AML-193 (cell line): ENCODE measurements at places on chromosomes 2 and 18.
A peak's percentile ranks its signal among the peaks of the same experiment; 100 is the strongest.

GRCh38 chr2:3264010-3264744, 113.4 kb downstream of the EIPR1 start:
- peak; percentile 21 for DNase-seq

- DNase-seq, result no peak
These were observed 1.2 kb upstream of the TRAPPC8 start for GRCh38 chr18:31943878-31944816.

DNA sequence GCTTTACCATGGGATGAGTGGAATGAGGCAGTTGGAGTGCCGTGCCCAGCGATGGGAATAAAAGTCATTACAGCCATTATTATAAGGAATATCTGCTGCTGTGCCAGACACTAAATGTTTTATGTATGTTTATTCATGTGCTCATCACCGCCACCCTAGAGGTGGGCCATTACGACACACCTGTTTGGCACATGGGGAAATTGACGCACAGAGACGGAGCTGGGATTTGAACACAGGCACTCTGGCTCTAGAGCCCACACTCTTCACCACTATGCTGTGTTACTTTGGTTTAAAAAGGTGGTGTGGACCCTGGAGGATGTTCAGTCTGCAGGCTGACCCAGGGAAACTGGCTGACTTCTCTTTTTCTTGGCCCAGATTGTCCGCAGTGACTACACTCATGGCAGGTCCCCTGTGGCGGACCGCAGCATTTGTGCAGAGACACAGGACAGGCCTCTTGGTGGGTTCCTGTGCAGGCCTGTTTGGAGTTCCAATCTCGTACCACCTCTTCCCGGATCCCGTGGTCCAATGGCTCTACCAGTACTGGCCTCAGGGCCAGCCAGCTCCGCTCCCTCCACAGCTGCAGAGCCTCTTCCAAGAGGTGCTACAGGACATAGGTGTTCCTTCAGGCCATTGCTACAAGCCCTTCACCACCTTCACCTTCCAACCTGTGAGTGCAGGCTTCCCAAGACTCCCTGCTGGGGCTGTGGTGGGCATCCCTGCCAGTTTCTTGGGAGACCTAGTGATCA, 1.6 kb downstream of the TMEM177 start:
- DNase-seq, result no peak

- DNase-seq, result no peak
These were observed 207.1 kb upstream of the SLC14A2 start for GRCh38 chr18:45408218-45408617.

- no peak for DNase-seq
These were observed 1.6 kb downstream of the OSR1 start for GRCh38 chr2:19356545-19357401.

GRCh38 chr2:233917116-233917515, at the start of gene TRPM8:
Gene TRPM8 (plus strand): TSS chr2:233917373. CDS start chr2:233926538, 9,165 bp downstream.
- no peak for DNase-seq

GRCh38 chr18:76490670-76491472, 4.2 kb downstream of the ZNF516 start:
- DNase-seq, result no peak

GRCh38 chr18:11224153-11224552, 74.8 kb upstream of the PIEZO2 start:
- DNase-seq, result no peak

DNA sequence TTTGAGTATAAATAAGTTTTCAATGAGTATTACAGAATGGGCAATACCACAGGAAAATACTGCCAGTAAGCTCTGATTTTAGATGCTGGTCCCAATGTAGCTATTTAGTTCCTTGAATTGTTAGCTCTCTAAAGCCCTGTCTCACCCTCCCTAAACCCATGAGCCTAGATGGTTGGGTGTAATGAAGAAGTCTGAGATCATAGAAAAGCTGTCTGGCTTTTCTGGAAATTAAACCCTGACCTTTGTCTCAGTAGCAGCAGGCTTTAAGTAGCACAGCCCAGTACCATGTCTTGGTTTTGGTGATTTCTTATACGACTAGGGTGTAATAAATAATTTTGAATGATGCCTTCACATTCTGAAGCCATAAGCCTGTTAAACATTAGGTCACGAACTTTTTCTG, 55.3 kb downstream of the TMEM200C start:
- no peak for DNase-seq

DNA sequence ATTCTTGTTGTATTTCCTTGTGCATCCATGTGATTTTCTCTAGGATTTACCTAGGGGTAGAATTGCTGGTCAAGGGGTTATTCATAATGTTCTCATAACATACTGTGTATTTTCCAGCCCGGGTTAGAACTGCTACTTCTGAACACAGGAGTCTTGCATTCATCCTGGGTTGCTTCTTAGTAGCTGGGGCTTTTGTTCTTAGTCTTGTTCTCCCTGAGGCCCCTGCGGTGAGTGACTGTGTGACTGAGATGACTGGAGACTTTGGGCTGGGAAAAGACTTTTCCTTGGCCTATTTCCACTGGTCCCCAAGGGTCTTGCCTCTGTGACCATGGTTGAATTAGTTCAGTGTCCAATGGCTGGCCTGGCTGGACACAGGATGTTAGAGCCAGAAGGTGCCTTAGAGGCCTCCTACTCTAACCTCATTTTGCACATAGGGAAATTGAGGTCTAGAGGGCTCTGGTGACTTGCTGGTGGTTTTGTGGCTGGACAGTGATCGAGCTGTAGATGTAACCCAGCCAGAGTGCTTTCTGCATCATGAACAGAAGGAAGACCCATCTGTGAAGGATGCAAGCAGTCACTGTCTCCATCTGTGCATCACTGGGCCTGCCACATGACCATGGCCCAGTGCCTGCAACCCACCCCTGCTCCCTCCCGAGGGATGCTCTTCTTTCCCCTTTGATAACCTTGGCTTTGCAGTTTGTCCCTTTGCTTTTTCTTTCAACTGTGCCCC, 233.3 kb downstream of the FHOD3 start:
- no peak for DNase-seq

- no peak for DNase-seq
These were observed 29.9 kb downstream of the DAPL1 start for GRCh38 chr2:158825021-158825420.

DNA sequence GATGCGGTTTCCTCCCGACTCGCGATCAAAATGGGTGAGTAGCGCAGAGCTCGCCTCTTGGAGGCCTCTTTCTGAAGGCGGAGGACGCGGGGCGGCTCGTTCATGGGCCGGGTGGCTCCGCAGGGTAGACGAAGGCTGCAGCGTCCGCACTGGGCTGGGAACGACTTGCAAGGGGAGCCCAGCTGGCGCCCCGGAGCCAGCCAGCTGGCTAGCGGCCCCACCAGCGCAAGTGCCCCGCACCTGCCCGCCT, 328 bp upstream of the PASK start:
- no peak for DNase-seq

- DNase-seq, result peak; percentile 72
These were observed 102.6 kb upstream of the ITGA4 start for GRCh38 chr2:181354626-181355025.

DNA sequence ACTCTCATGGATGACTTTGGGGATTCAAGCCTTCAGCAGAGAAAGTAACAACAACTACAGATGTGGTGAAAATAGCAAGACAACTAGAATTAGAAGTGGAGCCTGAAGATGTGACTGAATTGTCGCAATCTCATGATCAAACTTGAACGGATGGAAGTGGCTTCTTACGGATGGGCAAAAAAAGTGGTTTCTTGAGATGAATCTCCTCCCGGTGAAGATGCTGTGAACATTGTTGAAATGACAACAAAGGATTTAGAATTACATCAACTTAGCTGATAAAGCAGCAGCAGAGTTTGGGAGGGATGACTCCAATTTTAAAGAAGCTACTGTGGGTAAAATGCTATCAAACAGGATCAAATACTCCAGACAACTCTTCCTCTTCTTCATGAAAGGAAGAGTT, 43.1 kb downstream of the AAK1 start:
- no peak for DNase-seq

DNA sequence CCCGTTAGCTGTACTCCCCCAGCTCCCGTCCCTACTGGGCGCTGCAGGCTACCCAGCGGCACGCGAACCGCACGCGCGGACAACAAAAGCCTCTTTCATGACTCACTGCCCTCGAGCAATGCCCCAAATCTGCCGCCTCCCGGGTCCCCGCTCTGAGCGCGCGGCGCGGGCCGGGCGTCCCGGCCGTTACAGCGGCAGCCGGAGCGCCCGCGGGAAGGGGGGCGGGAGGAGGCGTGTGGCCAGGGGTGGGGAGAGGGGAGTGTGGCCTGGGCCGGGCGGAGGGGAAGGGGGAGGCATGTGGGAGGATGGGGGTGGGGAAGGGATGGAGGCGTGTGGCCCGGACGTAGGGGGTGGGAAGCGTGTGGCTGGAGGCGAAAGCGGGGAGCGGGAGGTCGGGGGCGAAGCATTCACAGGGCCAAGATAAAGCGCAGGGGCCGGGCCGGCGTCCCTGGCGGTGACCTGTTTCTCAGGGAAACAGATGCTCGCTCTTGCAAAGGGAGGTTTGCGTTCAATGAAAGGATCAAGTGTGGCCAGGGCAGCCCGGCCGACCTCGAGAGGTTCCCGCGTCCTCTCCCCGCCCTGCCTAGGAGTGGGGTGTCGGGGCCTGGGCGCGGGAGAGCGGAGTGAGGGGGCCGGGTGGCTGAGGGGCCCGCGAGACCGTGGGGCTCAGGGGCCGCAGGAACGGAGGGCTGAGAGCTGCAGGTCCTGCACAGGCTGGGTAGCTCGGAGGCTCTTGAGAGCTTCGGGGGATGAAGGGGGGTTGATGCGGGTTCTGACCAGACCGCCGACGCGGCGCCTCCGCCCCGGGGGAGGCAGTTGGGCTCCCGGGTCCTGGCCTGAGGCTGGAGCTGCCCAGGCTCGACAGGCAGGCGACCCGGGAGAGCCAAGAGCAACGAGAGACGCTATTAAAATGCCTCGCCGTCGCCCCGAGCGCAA, 3.5 kb upstream of the NEUROD1 start:
- no peak for DNase-seq

DNA sequence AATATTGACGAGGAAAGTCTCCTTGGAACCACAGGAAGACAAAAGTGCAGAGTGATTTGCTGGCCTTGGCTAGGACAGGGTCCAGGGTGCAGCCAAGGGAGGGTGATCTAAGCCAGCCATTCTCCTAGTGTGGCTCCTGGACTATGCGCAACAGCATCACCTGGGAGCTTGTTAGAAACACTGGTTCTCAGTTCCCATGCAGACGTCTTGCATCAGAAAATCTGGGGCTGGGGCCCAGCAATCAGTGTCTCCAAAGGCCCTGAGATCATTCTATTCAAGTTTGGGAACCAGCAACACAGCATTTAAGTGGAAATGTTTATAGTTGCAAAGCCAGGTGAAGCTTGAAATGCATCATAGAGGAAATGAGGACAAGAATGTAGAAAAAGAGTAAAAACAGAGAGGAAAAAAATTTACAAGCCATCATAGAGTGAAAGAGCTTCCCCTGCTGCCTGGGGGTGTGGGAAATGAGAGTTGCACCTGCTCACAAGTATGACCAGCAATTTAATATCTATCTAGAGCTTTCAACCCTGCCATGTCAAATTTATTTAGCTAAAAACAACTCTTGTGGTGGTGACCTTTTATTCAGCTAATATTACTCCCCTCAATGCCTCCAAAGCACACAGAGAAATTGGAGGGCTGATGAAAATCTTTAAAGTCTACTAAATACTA, 54.4 kb upstream of the SEC11C start:
- no peak for DNase-seq

- no peak for DNase-seq
These were observed 266.1 kb upstream of the KLHL29 start for GRCh38 chr2:23118894-23119293.

DNA sequence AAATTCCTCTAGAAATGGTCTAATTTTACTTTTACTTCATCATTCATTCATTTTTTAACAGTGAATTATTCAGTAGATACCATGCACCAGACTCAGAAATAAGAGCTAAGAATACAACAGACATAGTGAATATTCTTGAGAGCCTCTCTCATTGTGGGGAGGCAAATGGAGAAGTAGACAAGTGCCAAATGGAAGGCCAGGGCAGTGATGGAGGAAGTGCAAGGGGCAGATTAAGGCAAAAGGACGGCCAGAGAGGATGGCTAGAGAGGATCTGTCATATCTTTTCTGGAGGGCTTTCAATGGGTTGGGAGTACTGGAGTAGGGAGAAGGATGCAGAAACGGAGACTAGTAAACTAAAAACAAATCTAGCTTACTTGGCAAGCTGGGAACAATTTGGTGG, 19.0 kb upstream of the RMDN2 start:
- no peak for DNase-seq

- no peak for DNase-seq
These were observed 15.1 kb upstream of the BOD1L2 start for GRCh38 chr18:57131782-57132181.

DNA sequence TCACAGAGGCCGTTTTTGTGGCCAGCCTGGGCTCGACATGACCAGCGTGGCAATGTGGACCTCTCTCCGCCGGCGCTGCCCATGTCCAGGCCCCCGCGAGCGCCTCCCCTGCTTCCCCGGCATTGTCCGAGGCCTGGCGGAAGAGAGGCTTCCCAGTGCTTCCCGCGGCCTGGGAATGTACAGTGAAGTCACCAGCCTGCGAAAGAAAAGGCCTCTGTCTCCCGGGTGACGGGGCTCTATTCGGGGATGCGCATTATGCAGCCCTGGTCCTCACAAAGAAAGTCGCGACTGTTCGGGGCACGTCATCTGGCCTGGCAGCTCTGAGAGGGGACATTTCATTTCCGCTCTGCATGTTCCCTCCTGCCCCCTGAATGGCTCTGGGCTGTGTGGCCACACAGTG, 109.2 kb upstream of the AGAP1 start:
- DNase-seq, result no peak
